ENCODE measurements at places on chromosomes 2 and 18.

DNA sequence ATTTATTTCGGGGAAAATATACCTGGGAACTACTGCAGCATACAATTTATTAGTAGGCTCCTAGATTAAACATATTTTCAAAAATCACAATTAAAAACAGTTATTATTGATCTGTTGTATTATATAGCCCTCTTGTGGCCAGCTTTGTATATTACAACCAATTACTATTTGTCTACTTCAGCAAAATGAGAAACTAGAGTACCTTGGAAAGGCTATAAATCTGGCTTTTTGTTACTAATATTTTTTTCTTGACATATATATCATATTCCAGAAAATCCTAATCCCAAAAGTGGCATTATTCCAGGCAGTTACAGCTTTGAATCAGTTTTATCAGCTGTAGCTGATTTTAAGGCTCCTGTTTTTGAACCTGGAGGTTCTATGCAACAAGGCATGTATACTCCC lies 101.2 kb downstream of the UBR3 start:
- DNase-seq = peak; percentile 41

DNA sequence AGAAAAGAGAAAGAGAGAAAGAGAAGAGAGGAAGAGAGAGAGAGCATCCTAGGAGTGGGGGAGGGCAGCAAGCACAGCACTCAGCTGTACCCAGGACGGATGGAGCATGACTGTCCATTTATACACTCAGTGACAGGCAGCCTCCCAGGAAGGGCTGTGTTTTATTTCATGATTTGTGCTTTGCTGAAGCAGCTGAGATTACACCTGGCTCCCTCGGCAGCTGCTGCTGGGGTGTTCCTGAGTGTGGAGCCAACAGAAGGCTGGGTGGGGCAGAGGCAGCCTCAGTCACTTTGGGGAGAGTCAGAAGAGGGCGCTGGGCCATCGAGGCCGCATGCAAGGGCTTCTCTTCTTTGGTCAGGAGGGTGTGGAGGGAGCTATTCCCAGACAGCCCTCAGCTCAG lies 47.8 kb upstream of the TEX51 start:
- DNase-seq = no peak

- DNase-seq = no peak
These were observed 691 bp downstream of the KYNU start for GRCh38 chr2:142878031-142878678.

GRCh38 chr2:149562324-149562723 lies 25.3 kb downstream of the MMADHC start:
- DNase-seq = peak; percentile 11

GRCh38 chr2:158544998-158545397 lies 88.2 kb downstream of the PKP4 start:
- DNase-seq = no peak

DNA sequence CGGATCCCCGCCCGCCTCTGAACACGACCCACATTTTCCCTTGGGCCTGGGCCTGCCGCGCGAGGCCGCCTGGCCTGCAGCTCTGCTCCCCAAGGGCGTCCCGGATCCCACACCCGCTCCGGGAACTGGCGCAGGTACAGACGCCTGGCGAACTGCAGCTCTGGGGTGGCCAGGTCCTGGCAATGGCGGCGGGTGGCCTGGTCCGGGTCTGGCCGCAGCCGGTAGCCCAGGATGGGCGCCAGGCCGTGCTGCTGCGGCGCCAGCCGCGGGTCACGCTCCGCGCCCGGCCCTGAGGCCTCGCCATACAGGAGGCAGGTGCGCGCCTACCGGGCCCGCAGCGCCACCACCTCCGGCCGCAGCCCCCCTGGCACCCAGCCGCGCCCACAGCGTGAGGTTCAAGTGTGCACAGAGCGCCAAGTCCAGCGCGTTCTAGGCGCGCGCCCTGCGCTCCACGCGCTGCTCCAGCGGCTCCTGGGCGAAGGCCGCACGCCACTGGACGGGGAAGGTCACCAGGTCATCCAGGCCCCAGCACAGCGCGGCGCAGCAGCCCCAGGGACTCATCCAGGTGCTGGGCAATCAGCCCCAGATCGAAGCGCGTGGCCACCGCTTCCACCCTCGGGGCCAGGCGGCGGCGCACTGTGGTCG lies 9.5 kb downstream of the AQP12A start:
- DNase-seq = no peak

GRCh38 chr2:64593035-64593655 lies 60.6 kb downstream of the SERTAD2 start:
- DNase-seq = no peak

DNA sequence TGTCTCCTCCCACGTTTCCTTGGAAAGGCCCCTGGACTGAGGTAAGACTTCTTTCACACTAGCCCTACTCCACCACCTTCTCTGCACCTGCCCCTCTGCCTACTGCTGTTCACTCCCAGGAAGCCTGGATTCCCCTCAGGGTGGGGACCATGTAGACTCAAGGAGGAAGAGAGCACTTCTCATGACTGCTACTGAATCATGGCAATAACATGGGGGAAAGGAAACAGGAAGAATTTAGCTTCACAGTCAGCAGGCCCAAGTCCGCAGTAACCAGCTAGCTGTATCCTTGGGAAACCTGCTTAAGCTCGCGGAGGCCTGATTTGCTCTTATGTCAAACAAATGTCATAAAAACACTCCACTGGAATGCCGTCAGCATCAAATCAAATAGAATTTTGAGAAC lies 126.2 kb upstream of the CAPN13 start:
- no peak for DNase-seq

DNA sequence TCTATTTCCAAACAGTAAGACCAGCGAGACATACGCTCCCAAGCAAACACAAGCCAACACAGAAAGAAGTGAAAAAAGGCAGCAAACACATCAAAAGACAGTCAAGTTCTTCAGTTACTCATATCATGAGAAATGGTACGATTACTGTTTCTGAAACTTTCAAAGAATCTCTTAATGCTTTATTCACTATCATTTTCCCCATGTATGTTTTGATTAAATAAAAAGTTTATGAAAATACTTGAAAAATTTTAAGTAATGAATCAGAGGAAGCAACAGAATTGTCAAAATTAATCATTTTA lies 114.9 kb downstream of the HDAC4 start:
- no peak for DNase-seq

DNA sequence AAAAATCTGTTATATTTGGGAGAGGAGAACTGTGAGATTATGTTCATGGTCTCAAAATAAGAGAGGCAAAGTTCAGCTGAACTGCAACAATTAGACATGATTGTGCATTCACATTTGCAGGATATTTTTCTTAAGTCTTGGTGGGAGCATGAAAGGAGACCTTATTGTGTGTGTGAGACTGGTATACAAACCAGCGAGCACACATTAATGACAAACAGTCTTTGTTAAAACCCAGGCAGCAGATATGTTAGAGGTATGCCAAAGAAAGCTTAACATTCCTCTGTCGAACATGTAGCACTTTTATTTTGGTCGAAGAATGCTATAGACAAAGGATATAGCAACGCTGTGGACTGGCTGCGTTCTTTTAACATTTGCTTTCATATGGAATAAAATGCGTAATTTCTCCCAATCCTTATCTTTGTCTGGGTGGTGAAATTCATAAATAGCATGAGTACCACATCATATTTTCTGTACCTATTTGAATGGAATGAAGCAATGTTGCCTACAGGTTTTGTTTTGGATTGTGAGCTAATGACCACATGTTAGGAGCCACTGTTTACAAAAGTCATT lies 88.4 kb downstream of the ICOS start:
- DNase-seq = no peak

DNA sequence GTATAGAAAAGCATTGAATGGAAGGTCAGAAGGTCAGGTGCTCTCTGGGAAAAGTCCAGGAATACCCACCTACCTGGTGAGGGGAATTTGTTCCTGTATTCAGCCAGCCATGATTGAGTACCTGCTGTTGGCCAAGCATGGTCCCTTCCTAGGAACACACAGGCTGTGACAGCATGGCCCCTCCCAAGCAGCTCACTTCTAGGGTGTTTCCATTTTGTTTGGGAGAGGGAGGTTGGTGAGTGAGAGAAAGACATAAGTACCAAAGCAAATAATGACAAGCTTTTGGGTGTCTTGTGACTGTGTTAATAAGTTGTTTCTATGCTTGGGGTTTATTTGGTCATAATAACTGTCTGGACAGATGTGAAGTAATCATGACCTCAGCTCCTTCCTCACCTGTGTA lies 46.3 kb downstream of the CABLES1 start:
- no peak for DNase-seq

DNA sequence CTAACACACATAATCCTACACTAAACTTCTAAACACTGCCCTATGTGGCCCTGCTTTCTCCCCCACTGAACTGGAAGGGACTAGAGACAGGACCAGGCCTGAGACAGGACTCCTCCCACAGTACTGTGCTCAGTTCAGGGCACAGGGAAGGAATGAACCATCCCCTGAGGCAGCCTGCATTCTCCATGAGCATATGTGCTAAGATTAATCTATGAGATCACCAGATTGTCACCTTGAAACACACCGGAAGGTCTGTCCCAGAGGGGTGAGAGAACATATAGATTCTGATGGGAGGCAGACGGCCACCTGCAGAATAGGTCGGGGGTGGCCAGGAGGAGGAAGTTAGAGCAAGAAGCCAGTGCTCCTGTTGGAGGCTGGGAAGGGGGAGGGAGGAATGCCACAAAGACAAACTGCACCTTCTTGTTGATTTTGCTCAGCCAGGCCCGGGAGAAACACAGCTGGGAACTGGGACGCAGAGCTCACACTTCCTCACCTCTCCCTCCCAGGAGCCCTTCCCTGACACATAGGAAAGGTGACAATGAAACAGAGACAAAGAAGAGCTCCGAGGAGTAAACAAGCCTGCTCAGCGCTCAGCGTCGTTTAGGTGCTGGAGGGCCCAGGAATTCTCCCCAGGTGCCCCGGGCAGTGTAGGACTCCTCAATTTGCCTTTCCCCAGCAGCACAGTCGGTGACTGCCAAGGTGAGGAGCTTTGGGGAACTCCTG lies 52.1 kb downstream of the ZBTB7C start:
- peak; percentile 52 for DNase-seq

DNA sequence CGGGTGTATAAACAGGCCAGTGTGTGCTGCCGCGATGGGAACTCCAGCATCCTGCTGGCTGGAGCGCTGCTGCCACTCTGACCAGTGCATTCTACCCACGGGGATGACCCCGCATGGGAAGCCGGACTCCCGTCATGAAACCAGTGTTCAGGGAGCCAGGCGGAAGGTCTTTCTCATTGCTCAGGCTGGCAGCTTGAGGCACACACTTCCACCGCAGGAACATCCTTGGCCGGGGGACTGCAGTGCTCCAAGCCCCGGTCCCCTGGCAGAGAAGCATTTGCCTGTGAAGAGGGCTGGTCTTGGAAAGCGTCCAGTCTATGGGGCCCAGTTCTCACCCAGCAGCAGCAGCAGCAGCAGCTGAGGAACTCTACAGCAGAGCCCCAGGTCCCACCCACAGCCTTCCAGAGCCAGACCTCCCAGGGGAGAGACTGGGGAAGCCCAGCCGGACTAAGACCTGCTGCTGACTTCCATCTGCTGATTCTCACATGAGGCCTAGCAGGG lies 235.9 kb downstream of the KLHL29 start:
- peak; percentile 65 for DNase-seq

DNA sequence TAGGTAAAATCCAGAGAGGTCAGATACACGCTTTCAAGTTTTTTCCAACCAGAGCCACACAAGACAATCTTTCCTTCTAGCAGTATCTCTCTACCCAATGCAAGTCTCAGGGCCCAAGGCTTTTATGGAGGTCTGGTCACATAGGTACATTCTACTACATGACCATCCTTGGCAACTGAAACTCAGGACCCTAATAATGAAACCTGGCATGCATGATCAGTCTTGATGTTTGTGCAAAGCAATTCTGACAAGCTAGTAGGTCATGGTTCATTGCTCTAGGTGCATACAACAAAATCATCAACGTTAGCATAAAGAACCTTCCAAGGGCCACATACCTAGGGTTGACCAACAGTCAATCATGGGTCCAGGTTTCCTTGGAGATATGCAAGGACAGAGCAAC lies 33.2 kb upstream of the CCDC88A start:
- DNase-seq = no peak

DNA sequence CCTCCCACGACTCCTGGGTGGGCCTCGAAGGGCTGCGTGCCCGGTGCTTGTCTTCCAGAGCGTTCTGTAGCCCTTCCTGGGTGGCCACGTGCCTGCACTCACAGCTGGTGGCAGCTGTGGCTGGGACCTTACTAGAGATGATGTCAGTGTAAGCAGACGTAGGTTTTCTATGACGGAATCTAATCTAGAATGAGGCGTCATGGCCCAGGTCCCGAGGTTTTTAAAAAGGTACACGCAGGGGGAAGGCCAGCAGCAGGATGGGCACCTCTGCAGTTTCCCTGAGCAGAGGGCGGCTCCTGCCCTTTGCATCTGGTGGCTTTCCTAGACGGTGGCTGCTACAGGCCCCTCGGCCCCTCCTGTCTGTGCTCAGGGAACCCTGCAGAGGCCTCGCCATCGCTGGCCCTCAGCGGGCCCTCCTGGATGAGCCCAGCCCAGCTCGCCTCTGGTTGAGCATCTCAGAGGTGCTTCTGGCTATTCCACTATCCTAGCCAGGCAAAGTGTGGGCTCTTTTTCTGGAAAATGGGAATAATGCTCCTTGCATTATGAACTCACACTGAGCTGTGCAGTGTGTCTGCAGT lies 49.6 kb upstream of the PXDN start:
- DNase-seq = no peak

GRCh38 chr2:202269585-202269984 lies 4.0 kb downstream of the NOP58 start:
- DNase-seq = no peak

DNA sequence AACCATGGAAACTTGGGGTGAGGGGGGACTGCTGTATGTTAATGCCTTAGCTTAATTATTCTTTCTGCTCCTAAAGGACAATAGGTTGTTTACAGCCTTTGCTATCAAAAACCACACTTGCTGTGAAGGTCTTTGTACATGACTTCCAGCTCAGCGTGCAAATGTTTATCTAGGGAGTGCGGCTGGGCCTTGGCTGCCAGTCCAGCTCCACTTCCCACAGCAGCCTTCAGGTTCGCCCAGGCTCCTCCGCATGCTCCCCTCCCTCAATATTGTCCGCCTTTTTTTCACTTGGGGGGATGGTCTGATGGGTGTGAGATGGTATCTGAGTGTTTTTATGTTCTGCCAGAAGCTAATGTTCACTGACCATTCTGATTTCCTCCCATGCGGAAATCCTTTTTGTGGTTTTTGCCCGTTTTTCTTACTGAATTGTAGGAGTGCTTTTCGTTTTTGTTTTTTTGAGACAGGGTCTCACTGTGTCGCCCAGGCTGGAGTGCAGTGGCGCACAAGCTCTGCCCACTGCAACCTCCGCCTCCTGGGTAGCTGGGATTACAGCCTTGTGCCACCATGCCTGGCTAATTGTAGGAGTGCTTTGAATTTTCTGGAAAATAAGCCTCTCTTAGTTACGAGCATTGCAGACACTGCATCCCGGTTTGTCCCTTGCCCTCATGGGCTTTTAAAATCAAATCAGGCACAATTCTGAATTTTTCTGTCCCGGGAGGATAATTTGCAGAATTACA lies 28.8 kb downstream of the SH3BP4 start:
- DNase-seq = no peak

- no peak for DNase-seq
These were observed 118.8 kb upstream of the PDE1A start for GRCh38 chr2:182545420-182546167.

GRCh38 chr18:76475450-76476194 lies 19.4 kb downstream of the ZNF516 start:
- DNase-seq = no peak
